ENCODE measurements at places on chromosomes 5 and 9.

- DNase-seq: no peak
Observed at GRCh38 chr9:114006155-114006550, 71.9 kb downstream of the AMBP start.

DNA sequence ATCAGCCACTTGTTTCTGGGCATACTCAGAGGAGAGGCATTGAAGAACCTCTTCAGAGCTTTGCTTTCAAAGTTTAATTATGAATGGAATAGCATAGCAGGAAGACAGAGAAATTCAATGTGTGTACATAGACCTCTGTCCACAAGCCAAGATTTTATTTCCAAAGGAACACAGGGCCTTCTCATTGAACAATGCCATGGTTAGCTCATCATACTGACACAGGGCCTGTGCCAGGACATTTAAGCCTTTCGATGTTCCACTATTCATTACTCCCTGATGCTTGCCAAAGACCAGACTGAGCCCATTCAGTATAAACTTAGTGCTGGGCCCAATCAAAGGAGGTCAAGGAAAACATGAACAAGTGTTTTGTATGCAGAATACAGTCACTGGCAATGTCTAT lies 280.8 kb downstream of the FBXL17 start:
- no peak for DNase-seq

DNA sequence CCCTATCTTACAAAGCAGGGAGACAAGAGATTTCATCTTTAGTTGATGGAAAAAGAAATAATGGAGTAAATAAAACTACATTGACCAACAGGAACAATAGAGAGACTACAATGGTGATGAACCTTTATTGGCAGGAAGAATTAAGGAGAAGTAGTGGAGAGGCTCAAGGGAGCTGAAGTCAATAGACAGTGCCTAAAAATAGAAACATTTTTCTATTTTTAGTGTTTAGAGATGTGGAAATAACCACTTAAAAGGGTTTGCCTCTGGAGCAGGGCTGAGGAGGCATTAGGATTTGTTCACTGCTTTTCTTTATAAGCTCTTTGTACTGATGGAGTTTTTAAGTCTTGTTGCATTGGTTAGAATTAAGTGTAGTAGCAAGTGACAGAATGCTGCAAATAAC lies 98.4 kb upstream of the ERCC6L2 start:
- no peak for DNase-seq

GRCh38 chr5:143413958-143414669 lies 10.6 kb upstream of the NR3C1 start:
- no peak for DNase-seq

DNA sequence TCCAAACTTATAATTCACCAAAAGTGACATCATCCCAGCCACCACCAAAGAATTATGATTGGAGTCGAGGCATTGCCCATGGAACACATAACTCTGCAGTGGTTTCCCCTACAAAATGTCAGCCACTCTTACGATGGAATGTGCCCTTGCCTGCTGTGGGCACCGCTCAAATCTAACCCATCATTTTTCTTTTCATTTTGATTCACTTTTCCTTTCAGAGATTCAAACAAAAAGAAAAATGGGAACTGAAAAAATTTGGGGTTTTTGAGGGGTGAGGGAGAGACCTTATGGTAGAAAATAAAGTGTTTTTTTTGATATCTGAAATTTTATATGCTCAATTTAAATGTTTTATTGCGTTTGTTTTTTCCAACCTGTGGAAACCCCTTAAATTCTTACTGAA lies 28.1 kb downstream of the SMARCA2 start:
- DNase-seq: no peak

DNA sequence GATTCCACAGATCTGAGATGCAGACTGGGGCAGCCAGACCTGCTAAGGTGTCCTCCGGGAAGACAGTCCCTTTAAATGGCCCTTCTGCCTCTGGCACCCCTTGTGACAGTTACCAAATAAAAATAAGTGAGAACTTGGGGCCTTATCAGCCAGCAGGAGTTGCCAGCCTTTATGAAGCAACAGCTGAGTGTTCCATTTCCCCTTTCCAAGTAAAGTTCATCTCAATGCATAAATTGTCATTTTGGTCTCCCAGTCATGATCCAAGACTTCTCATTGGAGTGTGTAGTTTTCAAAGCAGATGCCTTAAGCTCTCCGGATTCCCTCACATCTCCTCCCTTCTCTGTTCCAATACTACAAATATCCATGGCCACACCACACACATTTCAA lies 4.1 kb downstream of the PTCH1 start:
- peak; percentile 17 for DNase-seq

DNA sequence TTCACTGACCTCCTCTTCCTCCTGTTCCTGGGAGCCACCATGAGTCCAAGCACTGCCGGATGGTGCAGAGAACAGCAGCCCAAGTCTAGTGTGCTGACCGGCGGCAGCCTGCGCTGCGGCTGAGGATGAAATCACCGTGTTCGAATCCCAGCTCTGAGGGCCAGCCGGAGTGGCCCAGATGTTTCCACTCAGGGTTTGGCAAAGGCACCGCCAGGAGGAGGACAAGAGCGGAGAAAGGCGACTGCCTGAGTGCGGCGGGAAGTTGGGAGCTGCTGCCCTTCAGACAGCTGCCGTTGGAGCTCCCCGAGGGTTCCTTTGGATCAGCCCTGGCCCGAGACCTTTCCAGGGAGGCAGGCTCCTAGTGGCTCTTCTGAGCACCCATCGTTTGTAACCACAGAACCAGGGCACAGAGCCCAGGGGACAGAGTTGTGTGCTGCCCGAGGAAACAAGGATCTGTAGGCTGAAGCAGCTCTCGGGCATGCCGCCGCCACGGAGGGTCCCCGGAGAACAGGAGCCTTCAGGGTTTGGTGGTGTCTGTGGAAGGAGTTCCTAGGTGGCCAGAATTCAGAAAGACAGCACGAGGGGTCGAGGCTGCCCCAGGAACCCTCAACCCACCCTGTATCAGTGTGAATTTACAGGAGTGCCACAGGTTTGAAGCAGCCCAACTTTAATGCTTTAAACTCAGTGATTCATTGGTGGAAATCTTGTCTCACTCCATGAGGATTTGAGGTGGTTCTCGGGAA lies 115.6 kb upstream of the COL5A1 start:
- DNase-seq: peak; percentile 67

- DNase-seq: peak; percentile 94
Observed at GRCh38 chr9:4792572-4793458, at the start of gene RCL1. TSS of gene RCL1 (plus strand) at chr9:4792944. CDS start at chr9:4793092, 148 bp downstream.

DNA sequence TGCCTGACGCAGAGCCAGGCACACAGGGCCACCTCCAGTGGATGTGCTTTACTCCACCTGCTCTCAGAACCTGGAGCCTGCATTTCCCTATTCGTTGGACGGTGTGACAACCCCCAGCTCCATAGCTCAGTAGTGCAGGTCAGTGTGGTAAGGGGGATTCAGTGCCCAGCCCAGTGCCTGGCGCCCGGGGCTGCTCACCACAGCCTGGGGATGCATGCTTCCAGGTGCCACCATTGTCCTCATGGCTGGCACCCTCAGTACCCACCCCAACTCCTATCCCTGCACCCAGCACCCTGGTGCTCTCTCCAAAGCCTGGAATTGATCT lies 32.8 kb upstream of the ADAMTS2 start:
- DNase-seq: no peak
